Stimulated activated effector memory CD8-positive, alpha-beta T cell treated with anti-CD3 and anti-CD28 coated beads, Interleukin-12 subunit alpha, Interleukin-12 subunit beta, amount 100 ng/mL, for 72 hours (primary cell): ENCODE measurements at places on chromosomes 4 and X.

- DNase-seq = peak; percentile 44
Measured at GRCh38 chrX:115560978-115561604, at the start of gene PLS3. Gene PLS3 (plus strand): TSS chrX:115561174. CDS start chrX:115610251, 49,077 bp downstream.

- peak; percentile 71 for DNase-seq
Measured at GRCh38 chr4:40264995-40265909, 68.4 kb downstream of the RHOH start.

- no peak for DNase-seq
Measured at GRCh38 chrX:38923451-38923969, 122.3 kb downstream of the MID1IP1 start.

GRCh38 chrX:18424482-18425198 is 768 bp upstream of the CDKL5 start:
- no peak for DNase-seq

DNA sequence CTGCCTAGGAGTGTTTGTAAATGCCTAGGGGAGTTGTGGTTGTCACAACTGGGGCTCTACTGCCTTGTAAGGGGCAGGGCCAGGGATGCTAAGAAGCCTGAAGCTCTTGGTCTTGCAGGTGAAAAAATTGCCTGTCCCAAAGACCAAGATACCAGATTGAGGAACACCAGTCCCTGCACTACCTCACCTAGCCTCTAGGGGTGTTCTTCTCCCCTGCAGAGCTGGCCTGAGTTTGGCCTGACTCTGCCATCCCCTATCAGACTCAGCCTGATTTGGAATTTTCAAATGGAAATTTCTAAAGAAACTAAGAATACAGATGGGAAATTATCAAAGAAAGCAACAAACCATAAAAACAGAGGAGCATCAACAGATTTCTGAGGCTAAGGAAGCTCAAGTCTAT is 90.4 kb downstream of the ZC4H2 start:
- DNase-seq = no peak

DNA sequence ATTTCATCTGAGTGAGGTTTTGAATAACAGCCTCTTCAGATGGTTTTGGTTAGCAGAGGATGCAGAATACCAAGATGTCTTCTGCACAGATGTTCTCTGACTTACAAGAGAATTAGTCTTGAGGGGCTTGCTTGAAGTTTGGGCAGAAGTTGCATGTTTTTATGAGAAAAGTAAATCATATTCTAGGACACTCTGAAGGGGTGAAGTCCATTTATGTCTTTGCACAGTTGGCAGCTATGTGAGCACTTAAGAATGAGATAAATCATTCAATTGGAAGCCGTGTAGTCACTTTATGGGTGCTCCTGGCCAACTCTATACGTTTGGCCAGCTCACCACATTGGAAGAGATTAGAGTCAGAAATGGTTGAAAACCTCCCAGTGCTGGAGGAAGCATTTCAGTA is 252.7 kb upstream of the KCNIP4 start:
- DNase-seq = no peak

GRCh38 chr4:187470061-187470460 is 525.5 kb upstream of the ZFP42 start:
- no peak for DNase-seq

GRCh38 chr4:126661194-126661593 is 971.6 kb upstream of the INTU start:
- DNase-seq = no peak

DNA sequence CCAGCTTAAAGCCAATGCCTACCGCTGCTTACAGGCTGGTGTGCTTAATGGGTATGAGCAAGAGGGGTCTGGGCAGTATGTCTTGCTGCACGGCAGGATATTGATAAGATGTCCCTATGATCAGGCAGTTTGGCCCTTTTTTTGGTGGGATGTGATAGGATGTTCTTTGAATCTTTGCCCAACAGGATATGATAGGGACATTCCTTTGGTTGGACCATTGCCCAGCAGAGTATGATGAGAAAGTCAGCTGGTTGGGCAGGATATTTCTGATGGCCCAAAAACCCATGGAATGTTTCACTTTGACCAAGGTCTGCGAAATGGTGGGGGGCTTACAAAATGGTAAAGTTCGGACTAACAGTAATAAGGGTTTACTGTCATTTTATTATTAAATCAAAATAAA is 1060.6 kb downstream of the STIM2 start:
- no peak for DNase-seq

- no peak for DNase-seq
Measured at GRCh38 chrX:30283456-30284200, 25.6 kb downstream of the NR0B1 start.
